ENCODE measurements at places on chromosomes 1 and 21.
A peak's percentile ranks its signal among the peaks of the same experiment; 100 is the strongest.

DNA sequence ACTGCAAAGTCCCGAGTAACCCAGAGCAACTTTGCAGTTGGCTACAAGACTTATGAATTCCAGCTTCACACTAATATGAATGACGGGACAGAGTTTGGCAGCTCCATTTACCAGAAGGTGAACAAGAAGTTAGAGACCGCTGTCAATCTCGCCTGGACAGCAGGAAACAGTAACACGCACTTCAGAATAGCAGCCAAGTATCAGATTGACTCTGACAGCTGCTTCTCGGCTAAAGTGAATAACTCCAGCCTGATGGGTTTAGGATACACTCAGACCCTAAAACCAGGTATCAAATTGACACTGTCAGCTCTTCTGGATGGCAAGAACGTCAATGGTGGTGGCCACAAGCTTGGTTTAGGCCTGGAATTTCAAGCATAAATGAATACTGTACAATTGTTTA lies 66.8 kb downstream of the ACBD6 start:
- no peak overlapping the region for H3K27ac ChIP-seq
- DNase-seq = no peak
- peaks cover 10% of the 10 kb centered on the region for H3K36me3 ChIP-seq
- H3K4me3 ChIP-seq = no peak overlapping the region

- peaks cover 65% of the 10 kb centered on the region for H3K36me3 ChIP-seq
- peak; percentile 14 for DNase-seq
- peaks cover 60% of the 10 kb centered on the region for H3K4me1 ChIP-seq
These were observed 6.3 kb downstream of the BTG2 start for GRCh38 chr1:203311368-203312301.

DNA sequence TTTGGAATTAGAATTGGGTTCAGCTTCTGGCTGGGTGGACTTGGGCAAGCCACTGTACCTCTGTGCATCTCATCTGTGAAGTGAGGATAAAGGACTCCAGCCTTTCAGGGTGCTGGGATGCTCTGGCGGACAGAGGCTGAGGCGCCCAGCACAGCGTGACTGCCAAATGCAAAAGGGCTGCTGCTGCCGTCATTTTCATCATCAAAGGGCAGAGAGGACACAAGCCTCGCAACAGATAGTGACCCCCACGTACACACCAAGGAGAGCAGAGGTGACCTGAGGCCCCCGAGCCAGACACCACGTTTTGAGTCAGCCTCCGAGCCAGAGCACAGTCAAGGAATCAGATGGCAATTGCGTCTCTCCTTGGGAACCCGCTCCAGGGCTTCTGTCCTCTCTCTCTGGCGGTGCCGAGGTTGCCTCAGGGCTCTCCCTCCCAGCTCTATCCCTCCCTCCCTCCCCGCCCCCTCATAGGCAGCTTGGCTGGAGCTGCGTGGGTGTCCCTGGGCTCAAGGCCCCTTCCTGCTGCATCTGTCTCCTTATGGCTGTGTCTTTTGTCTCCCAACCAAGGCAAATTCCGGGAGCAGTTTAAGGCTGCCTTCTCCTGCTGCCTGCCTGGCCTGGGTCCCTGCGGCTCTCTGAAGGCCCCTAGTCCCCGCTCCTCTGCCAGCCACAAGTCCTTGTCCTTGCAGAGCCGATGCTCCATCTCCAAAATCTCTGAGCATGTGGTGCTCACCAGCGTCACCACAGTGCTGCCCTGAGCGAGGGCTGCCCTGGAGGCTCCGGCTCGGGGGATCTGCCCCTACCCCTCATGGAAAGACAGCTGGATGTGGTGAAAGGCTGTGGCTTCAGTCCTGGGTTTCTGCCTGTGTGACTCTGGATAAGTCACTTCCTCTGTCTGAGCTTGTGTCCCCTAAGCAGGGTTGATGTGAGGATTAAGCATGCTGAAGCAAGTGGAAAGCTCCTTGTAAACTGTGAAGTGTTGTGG lies 9.0 kb downstream of the HCRTR1 start:
- no peak for DNase-seq
- H3K4me1 ChIP-seq = no peaks in the 10 kb centered on the region
- no peak overlapping the region for H3K27ac ChIP-seq
- no peak overlapping the region for H3K4me3 ChIP-seq
- H3K36me3 ChIP-seq = peaks cover 21% of the 10 kb centered on the region

GRCh38 chr1:224774378-224774777 lies 155.1 kb upstream of the DNAH14 start:
- H3K4me1 ChIP-seq = no peaks in the 10 kb centered on the region
- no peak overlapping the region for H3K27ac ChIP-seq
- no peaks in the 10 kb centered on the region for H3K36me3 ChIP-seq
- H3K4me3 ChIP-seq = no peak overlapping the region
- H3K27me3 ChIP-seq = peaks cover 17% of the 10 kb centered on the region
- DNase-seq = no peak
